ENCODE measurements at places on chromosomes 6 and 20.

GRCh38 chr6:3610206-3610605 lies 141.3 kb downstream of the PXDC1 start:
- no peak for DNase-seq

DNA sequence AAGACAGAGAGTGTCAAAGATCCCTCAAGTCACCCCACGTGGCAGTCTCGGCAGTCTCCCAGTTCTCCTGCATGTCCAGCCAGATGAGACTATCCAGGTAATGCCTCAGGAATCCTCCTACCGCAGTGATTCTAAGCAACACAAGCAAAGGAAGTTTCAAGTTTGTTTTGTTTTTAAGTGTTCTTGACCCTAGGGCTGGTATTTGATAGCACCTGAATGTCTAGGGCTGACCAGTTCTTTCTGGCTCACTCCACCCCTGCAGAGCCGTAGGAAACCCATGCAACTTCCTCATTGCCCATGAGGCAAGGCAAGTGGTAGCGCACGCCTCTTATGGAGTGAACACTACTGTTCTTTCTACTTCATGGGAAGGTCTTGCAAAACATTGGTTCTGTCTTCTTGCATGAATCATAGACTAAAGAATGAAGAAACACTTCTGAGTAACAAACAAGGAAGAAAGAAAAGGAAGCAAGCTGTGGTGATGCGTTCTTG lies 24.8 kb upstream of the FOXQ1 start:
- DNase-seq: no peak

- no peak for DNase-seq
Observed at GRCh38 chr20:34017610-34018009, 23.9 kb downstream of the RALY start.

DNA sequence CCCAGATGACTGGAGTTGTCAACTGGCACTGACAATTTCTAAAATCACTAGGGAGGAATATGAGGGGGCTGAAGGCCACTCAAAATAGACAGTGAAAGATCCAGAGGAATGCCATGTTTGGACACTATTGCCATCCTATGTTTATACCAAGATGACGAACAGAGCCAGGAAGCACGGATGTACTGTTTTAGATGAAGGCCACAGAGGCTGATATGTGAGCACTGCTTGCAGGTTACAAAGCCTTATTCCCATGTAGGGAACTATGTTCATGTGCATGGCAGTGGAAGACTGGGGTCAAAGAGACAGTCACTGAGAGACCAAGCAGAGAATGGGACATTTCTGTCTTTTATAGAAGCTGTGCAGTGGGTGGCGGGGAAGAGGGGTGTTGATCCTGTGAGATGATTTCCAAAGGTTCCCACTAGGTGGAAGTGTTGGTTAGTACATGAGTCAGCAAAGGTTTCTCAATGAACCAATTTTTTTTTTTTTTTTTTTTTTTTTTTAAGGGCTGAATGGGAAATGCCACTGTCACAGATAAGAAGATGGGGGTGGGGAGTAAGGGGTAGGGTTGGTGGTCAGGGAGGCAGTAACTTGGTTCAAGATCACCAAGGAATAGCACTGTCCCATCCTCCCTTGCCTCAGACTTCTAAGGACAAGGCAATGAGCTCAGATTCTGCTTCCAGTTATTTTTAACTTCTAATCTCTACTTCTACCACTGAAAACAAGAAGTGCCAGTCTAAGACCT lies 46.7 kb upstream of the MOCS1 start:
- peak; percentile 30 for DNase-seq

DNA sequence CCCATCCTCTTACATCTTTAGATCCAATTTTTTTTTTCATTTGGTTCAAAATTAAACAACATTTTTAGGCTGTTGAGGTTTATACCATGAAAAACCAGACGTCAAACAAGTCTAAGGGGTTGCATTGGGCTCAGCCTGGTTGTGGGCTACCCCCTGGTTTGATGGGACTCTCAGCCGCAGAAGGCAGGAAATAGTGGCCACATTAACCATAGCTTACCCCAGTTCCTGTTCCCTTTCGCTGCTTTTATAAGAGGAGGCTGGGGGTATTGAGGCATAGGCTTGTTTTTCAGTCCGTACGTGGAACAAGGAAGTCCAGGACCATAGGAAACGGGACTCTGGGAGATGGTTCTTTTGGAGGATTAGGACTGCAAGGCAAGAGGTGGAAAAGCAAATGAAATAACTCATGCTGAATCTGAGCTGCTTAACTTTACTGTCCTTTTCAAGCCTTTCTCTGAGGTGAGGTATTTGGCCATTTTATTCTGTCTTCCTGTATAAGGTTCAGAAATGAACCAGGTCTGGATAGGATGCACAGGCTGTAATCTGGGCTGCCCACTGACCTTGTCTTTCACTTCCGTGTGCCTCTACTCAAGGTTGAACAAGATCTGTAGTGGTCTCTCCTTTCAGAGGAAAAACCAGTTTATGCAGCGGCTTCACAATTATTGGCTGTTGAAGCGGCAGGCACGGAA lies 7.7 kb downstream of the BRPF3 start:
- DNase-seq: no peak

DNA sequence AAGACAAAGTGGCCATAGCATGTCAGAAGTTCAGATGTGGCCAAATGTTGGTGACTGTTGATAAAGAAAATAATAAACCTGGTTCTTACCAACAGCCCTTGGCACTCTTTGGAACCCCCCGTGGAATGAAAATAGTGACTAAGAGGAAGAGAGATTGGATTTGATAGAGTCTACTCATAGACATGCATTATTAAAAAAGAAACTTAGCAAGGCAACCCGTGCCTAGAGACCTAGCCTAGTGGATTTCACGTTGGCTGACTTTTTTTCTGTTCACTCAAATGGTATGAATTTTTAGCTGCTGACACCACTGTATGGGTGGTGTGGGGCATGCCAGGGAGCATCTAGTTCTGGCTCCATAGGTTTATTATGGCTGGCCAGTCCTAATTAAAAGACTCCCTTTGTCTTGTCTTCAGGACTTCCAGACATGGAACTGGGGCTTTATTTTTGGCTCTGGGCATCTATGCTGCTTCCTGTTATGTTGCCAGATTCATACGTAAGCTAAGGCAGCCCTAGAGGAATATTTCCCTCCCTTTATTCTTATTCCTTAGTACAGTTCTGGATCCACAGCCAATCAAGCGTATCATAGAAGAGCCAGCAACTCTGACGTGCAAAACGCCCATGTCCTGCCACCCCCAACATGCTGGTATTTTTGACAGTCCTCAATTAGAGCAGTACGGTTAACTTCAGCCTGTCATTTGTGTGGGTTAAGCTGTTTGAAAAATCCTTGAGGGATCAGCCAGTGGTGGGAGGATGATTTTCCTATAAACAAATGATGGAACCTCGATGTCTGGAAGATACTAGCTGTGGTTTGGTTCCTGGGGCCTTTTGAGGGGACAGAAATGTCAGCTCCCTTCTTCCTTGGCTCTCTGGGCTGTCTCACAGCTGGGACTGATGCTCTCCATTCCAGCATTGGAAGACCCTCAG lies 127.5 kb downstream of the ISM1 start:
- DNase-seq: peak; percentile 74

DNA sequence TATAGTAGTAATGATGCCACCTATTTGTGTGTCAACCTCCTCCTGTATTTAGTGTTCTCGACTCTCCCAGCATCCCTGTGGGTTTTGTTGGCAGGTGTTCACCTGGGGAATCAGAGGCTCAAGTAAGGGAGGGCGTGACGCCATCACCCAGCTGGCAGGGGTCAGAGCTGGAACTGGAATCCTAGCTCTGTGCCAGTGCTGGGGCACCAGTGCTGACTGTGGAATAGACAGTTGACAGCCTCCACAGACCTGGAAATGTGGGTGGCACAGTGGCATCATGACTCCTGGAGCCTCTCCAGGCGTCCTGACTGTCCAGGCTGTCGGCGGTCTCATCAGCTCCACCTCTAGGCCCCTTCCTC lies 102.8 kb downstream of the SYCP2 start:
- DNase-seq: no peak

DNA sequence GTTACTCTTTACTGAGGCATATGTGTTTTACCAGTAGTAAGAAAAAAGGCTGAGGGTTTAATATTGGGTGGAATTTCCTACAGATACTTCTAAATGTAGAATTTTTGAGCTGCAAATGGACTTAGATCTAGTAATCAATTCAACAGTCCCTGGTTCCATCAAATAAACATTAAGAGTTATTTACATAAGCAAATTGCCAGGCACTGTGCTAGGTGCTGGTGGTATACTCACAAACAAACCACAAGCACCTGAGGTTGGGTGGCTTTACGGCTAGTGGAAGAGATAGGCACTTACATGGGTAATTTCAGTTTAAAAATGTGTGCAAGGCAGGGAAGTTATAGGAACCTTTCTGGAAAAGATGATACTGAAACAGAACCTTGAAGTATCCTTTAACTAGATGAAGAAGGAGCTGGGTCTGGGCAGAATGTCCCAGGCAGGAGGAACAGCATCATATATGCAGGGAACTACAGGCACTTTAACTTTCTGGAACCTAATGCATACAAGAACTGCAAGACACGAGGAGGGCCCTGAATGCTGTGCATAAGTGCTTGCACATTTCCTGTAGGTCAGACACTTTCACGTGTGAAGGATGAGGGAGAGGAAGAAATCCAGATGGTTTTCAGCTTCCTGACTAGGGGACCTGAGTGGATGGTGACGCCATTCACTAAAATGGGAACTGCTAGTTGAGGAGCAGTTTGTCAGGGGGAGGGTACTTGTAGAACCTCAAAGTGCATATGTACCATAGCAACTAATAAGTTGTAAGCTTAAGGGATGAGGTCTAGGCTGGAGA lies 4.5 kb downstream of the CCN6 start:
- DNase-seq: no peak

DNA sequence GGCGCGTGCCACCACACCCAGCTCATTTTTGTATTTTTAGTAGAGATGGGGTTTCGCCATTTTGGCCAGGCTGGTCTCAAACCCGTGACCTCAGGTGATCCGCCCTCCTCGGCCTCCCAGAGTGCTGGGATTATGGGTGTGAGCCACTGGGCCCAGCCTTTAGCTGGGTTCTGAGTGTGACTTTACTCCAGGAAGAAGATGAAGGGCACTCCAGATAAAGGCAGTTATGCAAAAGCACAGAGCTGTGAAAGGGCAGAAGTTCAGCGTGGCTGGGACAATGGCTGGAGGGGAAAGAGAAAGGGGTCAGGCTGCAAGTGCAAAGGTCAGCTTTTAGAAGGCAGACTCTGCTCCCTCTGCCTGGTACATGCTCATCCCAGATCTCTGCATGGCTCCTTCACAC lies 39.7 kb downstream of the MAP3K5 start:
- no peak for DNase-seq

DNA sequence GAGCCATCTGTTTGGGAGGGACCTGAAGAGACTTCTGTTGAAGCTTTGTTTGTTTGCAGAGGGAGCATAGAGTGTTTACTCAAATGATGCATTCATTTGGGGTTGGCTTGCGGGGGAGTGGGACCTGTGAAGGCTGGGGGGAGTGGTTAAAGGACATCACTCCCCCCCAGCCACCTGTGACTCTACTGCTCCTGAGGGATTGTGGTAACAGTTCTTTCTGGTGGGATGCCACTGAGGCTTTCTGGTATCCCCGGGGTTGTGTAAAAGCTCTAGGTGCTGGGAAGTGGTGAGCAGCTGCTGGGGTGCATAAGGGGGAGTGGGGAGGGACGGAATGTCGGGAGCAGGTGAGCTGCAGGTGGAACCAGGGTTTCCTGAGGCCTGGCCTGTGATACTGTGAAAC lies 239.2 kb upstream of the QKI start:
- no peak for DNase-seq

DNA sequence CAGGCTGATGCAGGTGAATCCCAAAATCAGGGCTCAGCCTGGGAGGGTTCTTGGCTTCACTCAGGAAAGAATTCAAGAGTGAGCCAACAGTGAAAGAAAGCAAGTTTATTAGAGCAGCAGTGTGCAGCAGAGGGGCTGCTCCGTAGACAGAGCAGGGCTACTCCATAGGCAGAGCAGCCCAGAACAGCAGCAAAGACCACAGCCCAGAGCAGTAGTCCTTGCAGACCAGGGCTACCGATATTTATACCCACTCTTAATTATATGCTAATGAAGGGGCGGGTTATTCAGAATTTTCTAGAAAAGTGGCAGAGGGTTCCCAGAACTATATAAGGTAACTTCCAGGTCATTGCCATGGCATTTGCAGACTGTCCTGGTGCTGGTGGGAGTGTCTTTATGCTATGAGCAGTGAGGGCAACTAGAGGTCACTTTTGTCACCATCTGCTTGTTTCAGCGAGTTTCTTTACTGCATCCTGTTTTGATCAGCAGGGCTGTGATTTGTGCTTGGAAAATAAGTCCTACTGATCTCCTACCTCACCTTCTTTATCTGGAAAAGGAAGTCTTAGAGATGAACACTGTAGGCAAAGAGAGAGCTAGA lies 39.8 kb upstream of the PTPN1 start:
- DNase-seq: no peak

- no peak for DNase-seq
Observed at GRCh38 chr6:164045082-164045481, 630.6 kb downstream of the QKI start.

DNA sequence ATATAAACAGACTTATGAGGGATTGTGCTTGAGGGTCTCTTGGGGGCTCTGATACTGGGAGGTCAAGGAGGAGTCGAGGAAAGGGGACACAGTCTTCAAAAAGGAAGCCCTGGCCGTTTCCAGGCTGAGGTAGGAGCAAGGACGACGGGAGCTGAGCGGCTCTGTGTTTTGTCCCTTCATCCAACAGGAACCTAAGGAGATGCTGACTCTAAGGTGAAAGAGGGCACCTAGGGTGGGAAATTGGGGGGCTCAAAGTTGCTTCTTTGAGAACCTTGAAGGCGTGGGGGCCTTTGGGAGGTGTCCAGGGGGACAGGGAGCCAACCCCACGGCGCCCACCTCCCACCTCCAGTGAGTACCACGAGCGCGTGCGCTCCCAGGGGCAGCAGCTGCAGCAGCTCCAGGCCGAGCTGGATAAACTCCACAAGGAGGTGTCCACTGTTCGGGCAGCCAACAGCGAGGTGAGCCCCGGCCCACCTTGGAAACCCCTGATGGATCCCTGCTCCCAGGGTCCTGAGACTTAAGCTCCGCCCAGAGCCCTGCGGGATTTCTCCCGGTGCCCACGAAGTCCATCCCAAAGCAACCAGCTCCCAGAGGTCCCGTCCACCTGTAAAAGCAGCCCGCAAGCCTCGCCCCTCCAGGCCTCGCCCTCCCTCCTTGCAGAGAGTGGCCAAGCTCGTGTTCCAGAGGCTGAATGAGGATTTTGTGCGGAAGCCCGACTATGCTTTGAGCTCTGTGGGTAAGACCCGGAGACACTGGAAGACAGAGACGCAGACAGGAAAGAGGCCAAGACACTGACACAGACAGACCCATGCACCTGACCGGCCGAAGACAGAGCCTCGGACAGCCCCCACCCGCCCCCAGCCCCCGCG lies 2.9 kb downstream of the SPAG4 start:
- peak; percentile 49 for DNase-seq

GRCh38 chr20:40255365-40255764 lies 433.7 kb downstream of the MAFB start:
- no peak for DNase-seq

DNA sequence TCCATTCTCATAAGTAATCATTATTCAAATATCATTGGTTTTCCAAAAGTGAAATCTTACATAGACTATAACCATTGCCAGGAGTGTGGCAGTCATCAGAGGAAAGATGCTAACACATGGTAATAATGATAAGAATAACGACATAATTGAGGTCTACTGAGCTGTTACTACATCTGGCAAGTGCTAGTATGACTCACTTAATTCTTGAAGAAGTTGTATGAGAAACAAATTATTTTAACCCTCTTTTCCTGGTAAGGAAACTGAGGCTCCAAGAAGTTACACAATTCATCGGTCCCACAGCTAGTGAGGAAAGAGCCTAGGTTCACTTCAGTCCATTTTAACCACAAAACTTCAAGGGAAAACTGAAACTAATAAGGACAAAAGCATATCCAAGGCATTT lies 335.6 kb upstream of the BTBD3 start:
- no peak for DNase-seq

GRCh38 chr6:168450917-168451316 lies 9.9 kb downstream of the SMOC2 start:
- no peak for DNase-seq

Measured in femur (tissue), 1 donor.